ENCODE measurements at places on chromosomes 1 and 21.

- no peak for DNase-seq
These were observed 432.6 kb downstream of the AMY1C start for GRCh38 chr1:104182251-104182650.

DNA sequence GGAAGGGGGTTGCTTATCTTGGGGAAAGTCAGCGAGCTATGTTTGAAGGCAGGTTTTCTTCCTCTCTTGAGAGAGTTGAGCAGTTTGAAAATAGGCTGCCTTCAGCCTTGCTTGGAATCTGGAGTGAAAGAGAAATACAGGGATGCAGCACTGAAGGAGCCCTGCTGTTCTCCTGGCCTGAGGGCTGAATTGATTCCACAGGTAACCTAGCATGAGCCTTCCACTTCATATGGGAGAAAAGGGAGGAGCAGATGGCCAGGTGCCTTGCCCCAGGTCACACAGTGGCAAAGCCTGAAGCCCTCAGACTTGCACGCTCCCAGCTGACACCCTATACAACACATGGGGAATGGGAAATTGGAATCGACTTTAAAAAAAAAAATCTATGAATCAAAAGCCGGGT lies 88.0 kb upstream of the WLS start:
- DNase-seq = no peak

- DNase-seq = no peak
These were observed 62.8 kb downstream of the SAMSN1 start for GRCh38 chr21:14483296-14483695.

DNA sequence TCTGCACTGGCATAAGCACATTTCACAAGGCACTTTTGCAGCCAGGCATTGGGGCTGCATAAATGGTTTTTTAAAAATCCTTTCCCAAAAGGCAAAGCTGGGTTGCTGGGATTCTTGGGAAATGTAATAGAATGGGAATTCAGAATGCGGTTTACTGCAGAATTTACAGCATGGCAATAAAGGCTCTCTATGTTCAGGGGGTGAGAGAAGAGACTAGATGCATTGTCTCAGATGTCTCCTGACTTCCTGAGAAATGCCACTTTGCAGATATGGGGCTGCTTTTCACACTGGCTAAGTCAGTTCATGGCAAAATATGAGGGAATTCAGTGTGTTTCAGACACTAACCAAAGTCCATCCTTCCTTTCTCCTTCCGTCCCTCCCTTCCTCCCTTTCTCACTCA lies 13.5 kb downstream of the FCGR2B start:
- no peak for DNase-seq
